ENCODE measurements at places on chromosomes 12 and 14.

- no peak for DNase-seq
Measured at GRCh38 chr12:49909356-49909755, 5.7 kb upstream of the FAIM2 start.

DNA sequence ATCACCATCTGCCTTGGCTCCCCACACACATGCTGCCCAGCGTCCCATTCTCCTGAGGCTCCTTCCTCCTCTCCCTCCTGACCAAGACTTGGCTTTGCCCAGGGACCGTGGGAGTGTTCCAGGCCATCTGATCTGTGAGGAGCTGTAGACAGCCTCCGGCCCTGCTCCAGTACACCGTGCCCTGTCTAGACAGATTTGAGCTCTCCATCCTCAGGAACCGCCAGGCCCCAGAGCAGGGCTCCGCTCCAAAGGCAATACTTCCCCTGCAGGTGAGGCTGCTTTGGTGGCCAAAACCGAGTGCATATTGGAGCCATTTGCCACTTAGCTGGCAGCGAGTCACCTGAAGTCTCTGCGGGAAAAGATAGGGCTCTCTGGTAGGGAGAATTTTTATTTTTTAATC is 147.4 kb downstream of the ANO2 start:
- DNase-seq, result no peak

- DNase-seq, result no peak
Measured at GRCh38 chr12:98295681-98296080, 219.7 kb upstream of the TMPO start.

- DNase-seq, result no peak
Measured at GRCh38 chr12:96648923-96649322, 159.5 kb downstream of the CFAP54 start.

DNA sequence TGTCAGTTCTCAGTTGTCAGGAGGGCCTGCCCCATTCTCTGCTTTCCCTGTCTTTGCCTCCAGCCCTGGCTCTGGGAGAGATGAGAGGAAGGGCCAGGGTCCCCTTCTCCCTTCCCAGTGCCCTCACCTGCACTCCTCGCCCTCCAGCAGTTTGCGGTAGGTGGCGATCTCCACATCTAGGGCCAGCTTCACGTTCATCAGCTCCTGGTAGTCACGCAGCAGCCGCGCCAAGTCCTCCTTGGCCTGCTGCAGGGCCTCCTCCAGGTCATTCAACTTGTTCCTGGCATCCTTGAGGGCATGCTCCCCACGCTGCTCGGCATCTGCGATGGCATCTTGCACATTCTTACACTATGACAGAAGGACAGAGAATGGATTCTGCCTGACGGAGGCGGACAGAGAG is 5.4 kb downstream of the KRT2 start:
- no peak for DNase-seq

DNA sequence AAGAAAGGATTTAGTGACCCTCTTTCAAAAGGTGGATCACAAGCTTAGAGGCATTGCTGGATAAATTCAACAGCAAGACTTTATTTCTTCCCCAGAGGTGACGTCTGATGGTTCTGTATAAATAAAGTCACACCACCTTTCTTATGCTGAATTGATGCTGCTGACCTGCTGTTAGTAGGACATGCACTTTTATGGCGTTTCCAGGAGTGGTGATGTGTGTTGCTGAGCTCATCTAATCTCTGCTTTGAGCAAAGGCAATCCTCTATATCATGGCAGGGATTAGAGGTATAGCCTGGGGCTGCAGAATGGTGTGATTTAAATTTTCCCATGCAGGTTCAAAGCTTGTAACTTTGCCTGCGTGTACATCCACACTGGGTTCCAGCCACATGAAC is 94.9 kb downstream of the ETV6 start:
- DNase-seq, result no peak

GRCh38 chr12:70960484-70960883 is 39.9 kb upstream of the PTPRR start:
- DNase-seq, result no peak

- DNase-seq, result no peak
Measured at GRCh38 chr12:76891609-76892008, 12.8 kb upstream of the CSRP2 start.

DNA sequence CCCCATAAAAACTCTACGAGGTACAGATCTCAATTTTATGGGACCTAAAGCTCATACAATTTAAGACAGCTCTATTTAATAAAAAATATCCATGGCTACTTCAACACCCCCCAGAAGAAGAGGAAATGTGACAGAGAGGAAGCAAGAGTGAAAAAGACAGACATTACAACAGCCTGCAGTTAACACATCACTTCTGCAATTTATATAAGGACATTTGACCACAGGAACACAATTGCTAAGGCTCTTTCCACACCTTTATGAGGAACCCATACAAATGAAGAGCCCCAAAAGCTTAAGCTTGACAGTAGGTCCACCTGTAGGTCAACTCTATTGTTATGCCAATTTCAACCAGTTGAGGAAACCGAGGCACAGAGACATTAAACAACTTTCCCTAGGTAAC is 5.6 kb downstream of the OR10P1 start:
- DNase-seq, result no peak

DNA sequence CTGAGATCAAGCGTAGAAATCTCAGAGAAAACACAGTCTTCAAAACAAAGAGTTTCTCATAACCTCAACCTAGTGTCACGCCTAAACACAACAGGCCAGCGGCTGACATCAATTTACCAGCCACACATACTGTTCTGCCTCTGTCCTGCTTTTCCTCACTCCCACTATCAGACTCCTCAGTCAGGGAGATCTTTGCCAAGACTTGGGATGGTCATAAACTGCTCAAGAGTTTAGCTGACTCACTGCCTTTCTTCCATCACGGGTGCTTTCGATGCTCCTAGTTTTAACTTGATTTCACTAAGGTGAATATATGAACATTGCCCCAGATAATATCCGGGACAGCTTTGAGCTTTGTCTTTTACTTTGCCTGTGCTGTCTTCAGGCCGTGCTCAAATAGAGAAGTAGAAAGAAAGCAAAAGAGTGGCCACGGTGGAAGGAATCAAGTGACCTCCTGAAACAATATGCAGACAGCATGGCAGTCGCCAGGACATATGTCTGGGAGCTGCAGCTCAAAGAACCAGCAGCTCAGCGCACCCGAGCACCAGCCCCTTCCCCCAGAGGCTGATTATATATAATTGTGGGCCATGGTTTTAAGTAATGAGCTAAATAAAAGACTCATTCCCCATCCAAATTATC is 12.1 kb downstream of the MDM1 start:
- no peak for DNase-seq

- no peak for DNase-seq
Measured at GRCh38 chr12:64430886-64431285, 21.0 kb upstream of the TBK1 start.

DNA sequence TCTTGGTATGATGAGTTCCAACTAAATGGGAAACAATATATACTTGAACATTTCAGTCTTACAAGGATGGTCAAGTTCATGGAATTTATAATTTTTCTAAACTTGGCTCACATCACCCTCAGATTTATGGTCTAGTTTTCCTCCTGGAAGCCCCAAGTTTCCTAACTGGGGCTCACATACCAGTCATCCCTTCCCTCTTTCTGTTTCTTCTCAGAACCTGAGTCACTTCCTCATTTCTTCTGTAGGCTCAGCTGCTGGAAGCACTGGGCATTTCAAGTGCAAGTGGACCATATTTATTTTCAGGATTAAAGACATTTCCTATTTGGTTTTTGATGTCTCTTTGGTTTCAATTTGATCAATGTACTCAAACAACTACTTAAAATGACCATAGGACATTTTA is 55.4 kb downstream of the GRIP1 start:
- no peak for DNase-seq

DNA sequence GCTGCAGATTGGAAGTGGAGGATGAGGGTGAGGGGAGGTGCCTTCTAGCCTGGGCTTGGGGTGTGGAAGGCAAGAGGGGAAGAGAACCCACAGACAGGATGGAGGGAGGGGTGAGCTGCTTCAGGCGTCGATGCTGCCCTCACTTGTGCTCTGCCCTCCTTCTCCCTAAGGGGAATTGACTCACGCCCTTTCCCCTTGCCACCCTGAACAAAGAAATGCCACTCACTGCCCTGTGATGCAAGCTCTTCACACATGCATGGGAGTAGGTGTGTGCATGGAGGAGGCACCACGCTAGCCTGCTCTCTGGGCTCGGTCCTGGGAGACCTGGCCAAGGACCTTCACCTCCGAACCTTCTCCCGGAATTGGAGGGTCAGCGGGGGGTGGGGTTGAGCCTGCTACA is 35.7 kb upstream of the PRMT8 start:
- no peak for DNase-seq

- DNase-seq, result peak; percentile 99
Measured at GRCh38 chr12:6647083-6647604, at the start of gene ACRBP. TSS of gene ACRBP (minus strand) at chr12:6647432. CDS start at chr12:6647366, 66 bp downstream.

- DNase-seq, result no peak
Measured at GRCh38 chr12:102950950-102951619, 6.4 kb upstream of the ASCL1 start.

GRCh38 chr14:23548351-23549318 is 2.9 kb downstream of the ZFHX2 start:
- DNase-seq, result no peak

DNA sequence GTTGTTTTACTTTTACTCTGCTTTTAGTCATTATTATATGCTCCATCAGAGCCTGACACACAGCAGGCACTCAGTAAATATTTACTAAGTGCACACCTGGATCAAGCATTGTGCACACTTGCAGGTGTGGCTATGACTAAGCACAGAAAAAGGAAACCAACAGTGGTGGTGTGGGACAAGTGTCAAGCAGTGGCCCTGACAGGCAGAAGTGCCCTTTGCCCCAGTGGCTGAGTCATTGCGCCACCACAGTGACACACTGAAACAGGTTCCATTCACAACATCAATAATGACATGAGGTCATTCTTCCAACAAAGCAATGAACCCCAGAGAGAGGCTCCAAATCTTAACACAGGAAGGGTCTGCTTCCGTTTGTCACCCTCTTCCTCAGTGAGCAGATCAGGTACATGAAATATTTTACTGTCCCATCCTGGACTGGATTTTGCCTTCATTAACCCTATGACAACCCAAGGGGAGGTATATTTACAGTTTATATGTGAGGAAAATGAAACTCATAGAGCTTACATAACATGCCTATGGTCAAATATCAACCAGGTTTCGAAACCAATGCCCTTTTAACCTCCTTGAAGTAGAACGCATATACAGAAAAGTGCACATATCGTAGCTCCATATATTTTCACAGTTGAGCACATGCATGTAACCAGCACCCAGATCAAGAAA is 82.6 kb upstream of the GTF2A1 start:
- peak; percentile 27 for DNase-seq

GRCh38 chr12:2580821-2581220 is 213.9 kb upstream of the FKBP4 start:
- no peak for DNase-seq

- DNase-seq, result no peak
Measured at GRCh38 chr14:101623077-101623372, 61.7 kb downstream of the DIO3 start.

- no peak for DNase-seq
Measured at GRCh38 chr12:125395583-125396215, 330.5 kb downstream of the AACS start.

DNA sequence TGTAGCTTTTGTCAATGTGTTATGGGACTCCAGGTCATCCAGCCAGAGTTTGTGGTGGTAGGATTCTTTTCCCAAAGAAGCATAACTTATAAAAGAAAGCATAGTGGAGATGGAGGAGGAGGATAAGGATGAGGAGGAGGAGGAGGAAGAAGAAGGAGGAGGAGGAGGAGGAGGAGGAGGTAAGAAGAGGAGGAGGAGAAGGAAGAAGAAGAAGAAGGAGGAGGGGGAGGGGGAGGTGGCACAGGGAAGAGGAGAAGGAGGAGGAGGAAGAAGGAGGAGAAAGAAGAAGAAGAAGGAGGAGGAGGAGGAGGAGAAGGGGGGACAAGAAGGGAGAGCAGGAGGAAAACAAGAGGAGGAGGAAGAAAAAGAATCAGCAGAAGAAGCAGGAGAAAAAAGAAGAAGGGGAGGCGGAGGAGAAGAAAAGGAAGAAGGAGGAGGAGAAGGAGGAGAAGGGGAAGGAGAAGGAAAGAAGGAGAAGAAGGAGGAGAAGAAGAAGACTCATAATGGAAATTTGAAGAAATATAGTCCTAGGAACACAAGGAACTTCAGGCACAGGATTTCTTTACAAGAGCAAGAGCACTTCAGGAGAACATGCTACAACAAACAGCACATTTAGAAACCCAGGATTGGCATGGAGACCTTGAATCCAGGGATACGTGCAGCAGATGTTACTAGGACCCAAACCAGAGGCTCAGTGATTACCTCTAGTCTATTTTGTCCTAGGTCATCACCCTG is 22.6 kb downstream of the TSPAN8 start:
- no peak for DNase-seq

GRCh38 chr12:75205558-75205957 is 4.1 kb downstream of the KCNC2 start:
- no peak for DNase-seq

GRCh38 chr14:103745424-103745823 is 29.8 kb downstream of the ZFYVE21 start:
- no peak for DNase-seq

DNA sequence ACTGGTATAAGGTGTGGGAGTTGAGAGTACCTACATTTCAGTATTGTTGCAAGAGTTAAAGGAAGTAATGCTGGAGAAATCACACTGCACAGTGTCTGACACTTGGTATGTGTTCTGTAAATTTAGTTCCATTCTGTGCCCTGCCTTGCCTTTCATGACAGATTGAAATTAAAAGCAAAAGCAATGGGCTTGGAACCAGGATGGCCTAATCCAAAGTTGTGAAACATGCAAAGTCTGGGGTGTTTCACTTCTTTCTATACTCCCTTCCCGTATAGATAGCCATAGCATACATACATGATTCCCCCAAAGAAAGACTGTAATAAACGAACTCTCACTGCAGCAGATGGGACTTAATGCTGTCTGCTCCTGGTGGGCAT is 281.1 kb downstream of the NRXN3 start:
- DNase-seq, result no peak

DNA sequence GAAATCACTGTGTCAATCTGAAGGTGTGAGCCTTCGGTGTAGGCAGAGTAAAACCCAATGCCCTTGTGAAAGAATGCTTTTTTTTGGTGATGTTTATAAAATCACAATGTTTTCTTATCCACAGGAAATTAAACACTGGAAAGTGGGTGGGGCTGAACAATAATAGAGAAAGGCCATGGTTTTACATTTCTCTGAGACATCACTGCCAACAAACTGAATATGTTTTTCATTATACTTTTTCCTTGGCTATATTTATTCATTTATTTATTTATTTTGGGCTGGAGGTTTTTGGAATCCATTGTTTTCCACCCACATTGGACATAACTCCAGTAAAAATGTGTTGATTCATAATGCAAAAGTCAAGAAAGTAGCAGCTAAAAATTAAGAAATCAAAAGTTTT is 16.9 kb downstream of the LRRK2 start:
- DNase-seq, result no peak

GRCh38 chr14:102760496-102761193 is 16.6 kb upstream of the TRAF3 start:
- DNase-seq, result peak; percentile 57

DNA sequence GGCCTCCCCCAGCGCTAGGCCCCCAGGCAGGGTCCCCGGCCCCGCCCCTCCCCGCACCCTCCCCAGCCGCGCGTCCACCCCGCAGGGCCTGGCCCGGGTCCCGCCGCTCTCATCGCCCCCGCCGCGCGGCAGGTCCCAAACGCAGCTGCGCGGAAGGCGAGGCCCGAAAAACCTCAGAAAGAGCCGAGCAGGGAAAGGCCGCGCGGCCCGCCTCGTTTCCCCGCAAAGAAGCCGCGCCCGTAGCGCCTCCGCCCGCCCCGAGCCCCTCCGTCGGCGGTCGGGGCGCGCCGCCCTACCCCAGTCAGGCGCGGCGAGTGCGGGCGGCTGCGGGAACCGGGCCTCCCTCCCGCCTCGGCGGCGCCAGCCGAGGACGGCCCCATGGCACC is 324 bp downstream of the POLE start:
- no peak for DNase-seq
